ENCODE measurements at places on chromosomes 7 and 10.

DNA sequence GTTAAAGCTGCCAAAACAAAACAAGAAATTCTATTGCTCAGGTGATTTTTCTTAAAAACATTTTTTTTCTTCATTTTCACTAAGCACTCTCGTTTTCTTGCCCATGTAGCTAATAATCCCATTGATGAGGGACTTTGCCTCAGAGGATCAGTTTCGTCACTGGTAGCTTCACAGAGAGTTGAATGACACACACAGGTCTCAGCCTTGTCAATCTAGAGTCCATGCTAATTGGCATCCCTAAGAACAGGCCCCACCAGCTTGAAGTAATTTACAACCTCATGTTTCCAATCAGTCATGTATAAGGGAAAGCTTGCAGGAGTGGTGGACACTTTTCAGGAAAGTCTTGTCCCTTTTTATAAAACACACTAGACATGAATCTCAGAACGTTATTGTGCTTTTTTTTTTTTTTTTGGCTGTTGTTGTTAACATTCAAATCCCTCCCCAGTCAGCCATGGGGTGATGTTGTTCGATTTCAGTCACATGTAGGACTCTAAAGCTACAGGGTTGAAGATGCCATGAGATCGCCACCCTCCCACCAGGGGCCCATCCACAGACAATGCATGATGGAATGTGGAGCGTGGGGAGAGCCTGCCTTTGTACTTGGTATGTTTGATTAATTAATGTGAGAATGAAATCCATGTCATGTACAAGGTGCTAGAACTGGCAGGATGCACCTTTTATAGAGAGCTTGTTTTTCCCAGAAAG, 232.4 kb upstream of the FZD8 start:
- no peak for DNase-seq

DNA sequence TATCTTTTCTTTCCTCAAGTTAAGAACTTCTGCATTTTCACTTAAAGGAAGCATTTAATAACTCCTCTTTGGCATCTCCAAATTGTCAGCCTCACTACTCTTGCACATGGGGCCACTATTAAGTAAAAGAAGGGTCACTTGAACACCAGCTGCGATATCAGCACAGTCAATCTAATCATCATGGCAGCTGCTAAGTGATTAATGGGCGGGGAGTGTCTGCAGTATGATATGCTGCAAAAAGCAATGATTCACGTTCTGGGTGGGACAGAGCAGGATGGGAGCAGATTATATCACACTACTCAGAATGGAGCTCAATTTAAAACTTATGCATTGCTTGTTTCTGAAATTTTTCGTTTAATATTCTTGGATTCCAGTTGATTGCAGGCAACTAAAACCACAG, 447.4 kb upstream of the PFKP start:
- DNase-seq: no peak

DNA sequence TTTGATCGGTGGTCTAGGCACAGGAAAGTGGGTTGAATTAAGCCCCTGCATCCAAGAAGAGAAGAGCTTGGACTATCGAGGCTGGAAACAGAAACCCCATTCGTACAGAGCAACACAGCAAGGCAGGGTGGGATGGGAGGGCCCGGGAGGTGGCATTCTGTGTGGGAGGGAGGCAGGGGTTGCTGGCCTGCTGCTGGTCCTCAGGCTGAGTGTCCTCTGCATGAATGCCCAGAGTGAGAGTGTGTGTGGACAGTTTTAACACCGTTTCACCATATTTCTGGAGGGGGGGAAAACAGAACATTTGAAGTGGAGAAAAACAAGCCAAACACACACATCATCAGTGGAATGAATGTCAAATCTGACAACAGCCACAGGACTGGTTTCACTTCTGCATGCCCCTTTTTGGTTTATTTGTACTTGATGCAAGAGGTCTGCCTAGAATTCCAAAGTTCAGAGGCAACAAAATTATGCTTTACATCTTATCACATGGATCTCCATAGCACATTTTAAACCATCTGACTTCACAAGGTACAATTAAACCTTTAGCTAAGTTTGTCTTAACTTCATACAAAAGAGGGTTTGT, 11.1 kb upstream of the ENO4 start:
- no peak for DNase-seq

DNA sequence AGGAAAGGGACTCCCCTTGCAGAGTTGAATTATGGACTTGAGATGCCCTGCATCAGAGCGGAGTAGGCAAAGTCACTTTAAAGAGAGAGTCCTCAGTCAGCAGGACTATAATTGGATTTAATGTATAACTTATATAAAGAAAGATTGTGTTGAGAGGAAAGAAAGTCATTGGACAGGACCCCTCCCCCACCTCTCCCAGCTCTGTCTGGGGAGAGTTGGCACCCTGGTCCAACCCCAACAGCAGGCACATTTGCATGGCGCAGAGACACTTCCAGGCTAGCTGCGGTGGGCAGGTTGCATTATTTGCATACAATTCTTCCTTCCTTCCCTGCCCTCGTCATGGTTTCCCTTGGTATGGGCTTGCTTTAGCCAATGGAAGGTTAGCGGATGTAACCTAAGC, 46.1 kb upstream of the NPTX2 start:
- no peak for DNase-seq

GRCh38 chr10:36089790-36090440, 447.8 kb upstream of the FZD8 start:
- no peak for DNase-seq

DNA sequence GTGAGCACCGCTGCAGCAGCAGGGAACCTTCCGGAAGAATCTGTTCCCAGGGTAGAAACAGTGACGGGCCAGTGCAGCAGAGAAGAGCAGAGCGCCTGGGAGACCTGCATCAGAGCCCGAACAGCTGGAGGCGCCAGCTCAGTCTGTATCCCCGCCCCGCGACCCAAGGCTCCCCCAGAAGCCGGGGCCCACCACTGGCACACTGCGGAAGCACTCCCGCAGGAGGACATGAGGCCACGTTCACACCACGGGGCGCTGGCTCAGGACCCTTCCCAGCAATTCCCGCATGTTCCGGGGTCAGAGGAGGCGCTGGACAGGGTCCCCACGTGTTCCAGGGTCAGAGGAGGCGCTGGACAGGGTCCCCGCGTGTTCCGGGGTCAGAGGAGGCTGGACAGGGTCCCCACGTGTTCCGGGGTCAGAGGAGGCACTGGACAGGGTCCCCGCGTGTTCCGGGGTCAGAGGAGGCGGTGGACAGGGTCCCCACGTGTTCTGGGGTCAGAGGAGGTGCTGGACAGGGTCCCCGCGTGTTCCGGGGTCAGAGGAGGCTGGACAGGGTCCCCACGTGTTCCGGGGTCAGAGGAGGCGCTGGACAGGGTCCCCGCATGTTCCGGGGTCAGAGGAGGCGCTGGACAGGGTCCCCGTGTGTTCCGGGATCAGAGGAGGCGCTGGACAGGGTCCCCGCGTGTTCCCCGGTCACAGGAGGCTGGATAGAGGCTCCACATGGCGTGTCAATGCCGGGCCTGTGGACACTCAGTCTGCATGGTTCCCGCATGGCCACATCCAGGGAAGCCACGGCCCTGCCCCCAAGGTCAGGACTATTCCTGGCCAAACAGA, 117.6 kb downstream of the MAD1L1 start:
- no peak for DNase-seq

DNA sequence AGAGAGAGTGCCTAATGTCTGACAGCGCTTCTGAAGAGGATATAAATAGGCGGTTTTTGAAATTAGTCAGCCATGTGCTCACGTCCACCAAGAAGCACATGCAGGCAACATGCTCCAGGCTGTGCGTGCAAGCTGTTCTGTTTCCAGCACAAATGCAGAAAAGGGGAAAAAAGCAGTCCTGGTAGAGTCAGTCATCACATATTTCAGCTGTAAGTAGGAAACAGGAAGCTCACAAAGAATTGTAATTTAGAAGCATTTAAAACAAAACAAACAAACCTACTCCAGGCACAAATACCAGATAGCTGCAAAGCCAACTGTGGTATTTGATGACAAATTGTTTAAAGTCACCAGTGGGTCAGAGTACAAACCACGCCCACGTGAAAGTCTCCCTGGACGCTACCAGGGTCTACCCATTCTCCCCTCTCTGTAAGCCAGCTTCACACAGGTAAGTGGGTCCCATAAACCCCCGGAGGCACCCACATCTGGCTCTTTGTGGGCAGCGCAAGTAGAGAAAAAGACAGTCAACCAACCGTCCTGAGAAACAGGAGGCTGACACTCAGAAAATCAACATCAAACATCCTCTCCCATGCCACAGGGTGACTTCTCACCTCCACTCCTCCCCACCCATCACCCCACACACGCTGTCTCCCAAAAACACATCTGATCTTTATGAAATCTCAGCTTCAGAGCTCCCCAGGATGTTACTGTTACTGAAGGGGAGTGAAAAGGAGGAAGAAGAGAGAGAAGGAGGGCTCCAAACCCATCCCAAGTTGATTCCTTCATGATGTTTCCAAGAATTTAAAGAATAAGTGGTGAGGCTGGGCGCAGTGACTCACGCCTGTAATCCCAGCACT, 186.4 kb downstream of the FAM107B start:
- no peak for DNase-seq

DNA sequence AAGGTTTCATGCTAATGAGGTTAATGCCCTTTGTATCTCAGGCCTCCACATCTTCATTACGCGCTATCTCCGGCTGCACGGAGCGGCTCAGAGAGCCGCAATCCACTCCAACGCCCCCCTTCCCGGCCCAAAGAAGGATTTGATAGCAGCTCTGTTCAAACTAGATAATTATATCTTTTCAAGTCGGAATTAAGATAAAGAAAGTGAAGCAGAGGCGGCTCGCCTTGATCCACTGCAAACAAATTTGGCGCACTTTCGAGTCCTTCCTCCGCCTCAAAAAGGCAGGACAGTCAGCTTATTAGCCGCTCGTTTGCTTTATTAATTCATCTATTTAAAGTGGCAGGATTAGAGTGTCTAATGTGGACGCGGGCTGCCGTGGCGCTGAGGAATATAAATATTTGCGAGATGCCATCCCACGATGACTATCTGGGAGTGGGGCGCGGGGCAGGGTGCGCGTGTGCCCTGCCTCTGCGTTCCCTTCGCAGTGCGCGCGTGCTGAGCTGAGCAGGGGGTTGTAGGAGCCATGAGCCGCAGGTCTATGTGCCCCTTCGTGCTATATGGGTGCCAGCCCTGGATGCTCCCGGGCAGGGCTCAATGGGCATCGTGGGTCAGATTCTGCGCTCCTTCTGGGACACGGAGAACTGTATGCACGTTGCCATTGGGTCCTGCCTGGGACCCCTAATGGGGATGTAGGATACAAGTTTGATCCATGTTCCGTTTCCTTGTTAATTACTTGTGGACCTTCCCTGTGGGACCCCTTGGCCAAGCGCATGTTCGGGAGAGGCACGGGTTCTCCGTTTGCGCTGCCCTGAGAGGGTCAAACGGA, 9.0 kb downstream of the EMX2 start:
- DNase-seq: no peak

GRCh38 chr7:101749891-101750290, 67.5 kb upstream of the CUX1 start:
- no peak for DNase-seq

- no peak for DNase-seq
These were observed 122.0 kb downstream of the PRLHR start for GRCh38 chr10:118473305-118473960.

DNA sequence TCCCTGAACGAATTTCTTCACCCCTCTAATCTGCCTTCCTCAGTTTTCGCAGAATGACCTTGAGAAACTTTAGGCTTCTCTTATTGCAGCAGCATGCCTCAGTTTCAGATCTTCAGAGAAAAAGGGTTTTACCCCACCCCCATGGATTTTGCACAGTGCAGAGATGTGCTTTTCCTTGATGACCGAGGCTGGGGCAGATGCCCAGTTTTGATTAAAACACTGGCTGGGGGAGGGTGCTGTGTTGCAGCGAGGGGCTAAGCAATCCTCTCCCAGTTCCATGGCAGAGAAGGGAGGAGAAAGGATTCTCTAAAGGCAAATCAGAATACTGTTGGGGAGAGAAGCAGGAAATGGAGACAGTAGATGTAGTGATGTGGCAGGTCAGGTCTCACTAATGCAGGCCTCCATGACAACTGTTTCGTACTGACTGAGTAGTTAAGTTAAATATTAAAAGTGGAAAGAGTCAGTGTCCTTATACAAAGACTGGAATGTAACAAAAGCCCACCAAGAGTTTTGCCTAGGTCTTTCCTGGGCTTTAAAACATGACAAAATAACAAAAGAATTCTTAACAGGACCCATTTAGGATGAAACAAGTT, 50.8 kb upstream of the PDZD8 start:
- DNase-seq: no peak

- DNase-seq: peak; percentile 1
These were observed 1.5 kb upstream of the GRID1 start for GRCh38 chr10:86368046-86368445.

- DNase-seq: no peak
These were observed 3.0 kb downstream of the GUSB start for GRCh38 chr7:65978891-65979582.

DNA sequence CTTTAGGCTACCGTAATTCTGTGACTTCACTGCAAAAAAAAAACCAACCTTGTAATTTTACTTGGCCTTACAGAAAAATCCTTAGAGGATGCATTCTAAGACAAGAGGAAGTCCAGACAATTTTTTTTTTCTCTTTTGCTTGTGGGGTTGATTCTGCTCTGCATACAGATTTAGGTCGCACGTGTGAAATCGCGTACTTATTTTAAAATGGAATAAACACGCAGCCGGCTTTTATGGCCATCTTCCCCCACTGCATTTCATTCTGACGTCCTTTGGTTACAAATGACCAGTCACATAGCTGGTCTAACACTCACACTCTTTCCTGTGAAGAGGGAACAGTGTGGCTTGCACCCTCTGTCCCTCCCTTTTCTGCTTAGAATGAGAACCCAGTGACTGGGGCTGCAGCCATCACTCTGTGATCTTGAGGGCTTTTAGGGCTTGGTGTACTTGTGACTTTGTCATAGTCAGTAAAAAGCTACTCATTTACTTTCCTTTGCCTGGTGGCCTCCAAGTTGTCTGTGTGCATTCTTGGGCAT, 63.6 kb upstream of the CARD11 start:
- DNase-seq: no peak

- DNase-seq: no peak
These were observed 47.6 kb downstream of the ABRAXAS2 start for GRCh38 chr10:124849111-124849773.

DNA sequence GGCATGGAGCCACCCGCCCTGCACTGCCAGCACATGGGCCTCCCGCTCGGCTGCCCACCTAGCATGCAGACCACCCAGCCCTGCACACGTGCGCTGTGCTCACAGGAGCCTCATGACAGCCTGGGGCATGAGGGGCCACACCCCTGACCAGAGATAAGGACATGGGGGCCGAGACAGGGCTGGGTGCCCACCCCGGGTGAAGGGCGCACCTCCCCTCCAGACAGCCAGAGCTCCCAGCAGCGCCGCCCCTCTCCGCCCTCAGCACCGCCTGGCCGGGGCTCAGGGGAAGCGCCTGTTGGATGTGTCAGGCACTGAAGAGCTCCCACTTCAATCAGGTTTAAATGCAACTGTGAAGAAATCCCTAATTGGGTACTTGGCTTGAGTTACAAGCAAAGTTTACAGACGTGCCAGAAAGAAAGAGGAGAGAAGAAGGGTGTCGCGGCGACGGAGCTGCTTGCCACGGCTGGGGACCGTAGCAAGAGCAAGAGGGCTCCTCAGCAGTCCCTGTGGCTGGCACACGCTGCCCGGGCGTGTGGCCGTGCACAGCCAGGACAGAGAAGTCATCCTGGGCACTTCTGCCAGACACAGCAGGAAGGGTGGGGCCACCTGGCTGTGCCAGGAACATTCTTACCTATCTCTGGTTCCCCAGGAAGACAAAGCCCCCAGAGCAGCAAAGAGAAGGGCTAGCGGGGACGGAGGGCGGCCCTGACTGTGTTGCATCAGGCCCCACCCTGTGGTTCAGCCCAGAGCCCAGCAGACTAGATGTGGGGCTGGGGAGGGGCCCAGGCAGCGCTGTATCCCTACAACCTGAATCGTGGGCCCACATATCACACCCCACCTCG, 247.4 kb downstream of the ELFN1 start:
- DNase-seq: no peak

Measured in WERI-Rb-1 (cell line).